ENCODE measurements at places on chromosomes 3 and 15.

GRCh38 chr15:75107908-75108838, 84.8 kb downstream of the PPCDC start:
- DNase-seq: peak; percentile 88

GRCh38 chr3:188196232-188196990, 42.5 kb downstream of the LPP start:
- peak; percentile 67 for DNase-seq

DNA sequence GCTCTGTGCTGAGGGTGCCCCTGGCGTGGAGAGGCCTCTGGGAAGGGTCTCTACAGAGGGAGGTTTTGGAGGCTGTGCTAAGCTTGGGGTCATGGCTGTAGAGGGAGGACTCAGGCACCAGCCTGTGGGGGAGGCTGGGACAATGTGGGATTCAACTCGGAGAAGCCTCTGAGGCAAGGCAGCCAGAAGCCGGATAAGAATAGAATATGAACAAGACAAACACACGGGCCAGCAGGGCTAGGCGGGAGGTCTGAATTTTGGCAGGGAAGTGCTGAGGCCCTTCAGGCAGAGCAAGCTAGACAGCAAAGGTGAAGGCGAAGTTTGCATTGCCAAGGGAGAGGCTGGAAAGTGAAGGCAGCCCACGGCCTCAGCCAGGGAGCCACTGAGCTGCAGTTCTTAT, 612.1 kb upstream of the NR2F2 start:
- DNase-seq: no peak

GRCh38 chr3:133295199-133295901, 104.5 kb upstream of the BFSP2 start:
- DNase-seq: peak; percentile 74

DNA sequence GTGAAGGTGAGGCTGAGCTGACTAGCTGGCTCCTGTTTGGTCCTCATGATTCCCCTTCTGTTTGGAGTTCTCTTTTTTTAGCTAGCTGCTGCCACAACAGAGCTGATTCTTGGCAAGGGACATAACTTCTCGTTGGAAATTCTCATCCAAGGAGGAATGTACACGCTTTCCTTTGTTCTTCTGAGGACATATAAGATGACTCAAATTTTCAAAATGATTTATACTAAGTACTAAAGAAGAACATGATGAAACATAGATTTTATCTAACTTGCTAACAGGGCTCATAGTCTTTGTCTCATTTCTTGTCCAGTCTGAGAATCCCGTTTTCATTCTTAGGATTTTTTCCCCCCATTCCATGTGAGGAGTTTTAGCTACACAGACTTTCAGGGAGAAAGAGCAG, 2.9 kb upstream of the TFG start:
- DNase-seq: no peak

- DNase-seq: no peak
Measured at GRCh38 chr15:31261266-31262142, 65.1 kb upstream of the KLF13 start.

DNA sequence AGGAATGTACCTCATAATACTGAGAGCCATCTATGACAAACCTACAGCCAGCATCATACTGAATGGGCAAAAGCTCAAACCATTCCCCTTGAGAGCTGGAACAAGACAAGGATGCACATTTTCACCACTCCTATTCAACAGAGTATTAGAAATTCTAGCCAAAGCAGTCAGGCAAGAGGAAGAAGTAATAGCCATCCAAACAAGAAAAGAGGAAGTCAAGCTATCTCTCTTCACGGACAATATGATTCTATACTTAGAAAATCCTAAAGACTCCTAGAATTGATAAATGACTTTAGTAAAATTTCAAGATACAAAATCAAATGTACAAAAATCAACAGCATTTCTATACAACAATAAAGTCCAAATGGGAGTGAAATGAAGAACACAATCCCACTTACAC, 30.2 kb downstream of the OCA2 start:
- DNase-seq: no peak
